Activated T-helper 1 cell treated with anti-CD3 and anti-CD28 coated beads, Interleukin-2, amount 50 U/mL, for 16 hours (primary cell): ENCODE measurements at places on chromosomes 16 and 17.

DNA sequence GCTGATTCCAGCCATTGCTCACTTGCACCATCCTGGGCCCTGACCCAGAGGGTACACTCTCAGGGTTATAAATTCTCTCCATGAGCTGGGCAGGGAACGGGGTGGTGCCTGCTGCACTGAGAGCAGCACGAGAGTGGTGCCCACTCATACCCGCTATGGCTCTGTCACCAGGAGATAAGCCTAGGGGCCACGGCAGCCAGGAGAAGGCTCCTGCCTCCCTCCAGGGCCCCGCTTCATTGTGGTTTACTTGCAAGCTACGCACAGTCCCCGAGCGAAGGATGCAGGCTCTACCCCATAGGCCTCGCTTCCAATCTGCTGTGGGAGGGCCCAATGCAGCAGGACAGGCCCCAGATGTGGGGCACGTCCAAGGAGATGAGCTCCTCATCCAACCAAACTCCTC is 48.5 kb downstream of the VAC14 start:
- DNase-seq: no peak

- peak; percentile 39 for DNase-seq
Measured at GRCh38 chr17:8991514-8992285, 26.2 kb upstream of the PIK3R5 start.

DNA sequence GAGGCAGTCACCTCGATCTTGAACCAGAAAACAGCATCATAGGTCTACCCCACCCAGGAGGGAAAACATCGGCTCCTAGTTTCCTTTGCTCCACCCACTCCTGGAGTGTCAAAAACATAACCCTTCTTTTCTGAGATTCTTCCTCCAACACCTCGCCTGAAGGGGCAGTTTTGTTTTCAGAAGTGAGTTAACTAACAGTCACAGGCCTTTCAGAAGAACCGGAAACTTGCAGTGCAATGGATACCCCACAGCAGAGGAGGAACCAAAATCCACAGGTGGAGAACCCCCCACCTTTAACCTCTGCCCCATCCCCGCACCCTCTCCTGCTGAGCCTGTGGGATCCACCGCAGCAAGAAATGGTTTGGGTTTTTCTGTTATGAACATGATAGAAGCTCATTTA is 7.8 kb upstream of the TEX2 start:
- no peak for DNase-seq

- DNase-seq: no peak
Measured at GRCh38 chr16:77610496-77610895, 111.8 kb upstream of the NUDT7 start.

GRCh38 chr16:47143677-47144558 is at the start of gene NETO2:
Gene NETO2, minus strand, starts transcription at chr16:47143945. Its CDS starts 333 bp downstream, at chr16:47143612.
- DNase-seq: peak; percentile 58

DNA sequence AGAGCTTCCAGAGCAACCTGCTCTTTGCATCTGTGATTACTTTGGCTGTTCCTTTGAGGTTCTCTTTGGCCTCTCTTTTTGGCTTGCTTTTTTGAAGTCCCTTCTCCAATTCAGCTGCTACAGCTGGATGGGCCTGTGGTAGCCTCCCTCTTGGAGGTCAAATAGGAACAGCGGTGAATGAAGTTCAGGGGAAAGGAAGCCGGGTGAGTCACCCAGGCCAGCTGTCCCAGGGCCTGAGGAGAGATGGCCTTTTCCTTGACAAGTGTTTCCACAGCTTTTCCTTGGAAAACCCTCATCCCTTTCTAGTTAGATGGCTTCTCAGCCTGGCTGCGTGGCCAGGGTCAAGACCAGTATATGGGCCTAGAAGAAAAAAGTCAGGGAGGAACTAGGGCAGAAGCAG is 103.1 kb downstream of the STX8 start:
- no peak for DNase-seq

- DNase-seq: no peak
Measured at GRCh38 chr17:1552932-1553331, 9.7 kb downstream of the PITPNA start.

DNA sequence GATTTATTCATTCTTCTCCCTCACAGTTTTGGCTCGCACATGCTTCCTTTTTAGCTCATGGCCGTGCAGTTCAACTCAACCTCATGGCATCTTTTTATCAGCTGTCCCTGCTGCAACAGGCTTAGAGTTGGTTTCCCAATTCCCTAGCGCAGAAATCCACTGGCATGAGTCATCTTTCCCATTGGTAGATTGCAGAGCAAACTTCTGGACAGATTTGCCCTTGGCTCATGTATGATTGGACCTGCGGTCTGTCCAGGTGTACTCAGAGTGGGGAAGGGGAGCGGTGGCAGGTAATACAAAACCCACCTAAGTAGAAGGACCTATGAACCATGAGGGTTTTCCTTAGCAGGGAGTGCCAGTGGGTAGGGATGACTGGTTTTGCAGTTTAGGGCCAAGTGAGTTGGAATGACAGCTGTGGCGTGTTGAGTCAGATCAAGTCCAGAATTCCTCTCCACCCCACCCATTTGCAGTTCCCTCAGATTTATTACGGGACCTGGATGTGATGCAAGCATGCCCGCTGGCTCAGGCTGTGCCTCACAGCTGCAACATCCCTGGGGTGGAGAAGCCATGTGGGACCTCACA is 584.7 kb downstream of the WWOX start:
- DNase-seq: no peak

DNA sequence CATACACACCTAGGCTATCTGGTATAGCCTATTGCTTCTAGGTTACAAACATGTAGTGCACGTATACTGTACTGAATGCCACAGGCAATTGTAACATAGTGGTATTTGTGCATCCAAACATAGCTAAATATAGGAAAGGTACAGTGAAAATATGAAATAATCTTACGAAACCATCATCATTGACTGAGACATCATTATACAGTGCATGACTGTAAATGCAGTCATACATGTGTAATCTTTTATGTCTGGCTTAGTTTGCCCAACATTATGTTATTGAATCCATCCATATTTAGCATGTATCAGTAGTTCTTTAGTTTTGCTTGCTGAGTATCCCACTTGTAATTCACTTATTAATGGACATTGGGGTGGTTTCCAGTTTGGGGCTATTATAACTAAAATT is 124.9 kb downstream of the CYLD start:
- no peak for DNase-seq

GRCh38 chr17:12362853-12363455 is 302.7 kb upstream of the MYOCD start:
- DNase-seq: no peak

GRCh38 chr16:1606774-1607173 is 5.1 kb downstream of the IFT140 start:
- DNase-seq: no peak
